Epithelial cell of proximal tubule (primary cell): ENCODE measurements at places on chromosomes 7 and 10.
A peak's percentile ranks its signal among the peaks of the same experiment; 100 is the strongest.

DNA sequence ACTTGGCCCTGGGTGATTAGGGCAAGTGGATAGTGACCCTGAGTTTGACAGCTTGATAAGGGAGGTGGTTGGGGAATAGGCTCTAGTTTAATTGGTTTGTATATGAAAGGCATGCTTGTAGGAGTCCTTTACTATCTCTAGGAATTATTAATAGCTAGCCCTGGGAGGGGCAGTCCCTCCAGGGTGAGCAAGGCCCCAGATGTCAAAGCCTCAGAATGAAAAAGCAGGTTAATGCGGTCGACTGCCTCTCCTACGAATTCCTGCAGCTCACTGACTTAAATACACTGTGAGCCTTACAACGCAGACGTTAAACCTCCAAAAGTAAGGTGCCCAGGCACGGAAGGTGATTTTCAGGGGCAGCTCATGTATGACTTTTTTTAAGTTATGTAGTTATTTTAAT is 5.2 kb upstream of the BTBD16 start:
- DNase-seq = peak; percentile 64

DNA sequence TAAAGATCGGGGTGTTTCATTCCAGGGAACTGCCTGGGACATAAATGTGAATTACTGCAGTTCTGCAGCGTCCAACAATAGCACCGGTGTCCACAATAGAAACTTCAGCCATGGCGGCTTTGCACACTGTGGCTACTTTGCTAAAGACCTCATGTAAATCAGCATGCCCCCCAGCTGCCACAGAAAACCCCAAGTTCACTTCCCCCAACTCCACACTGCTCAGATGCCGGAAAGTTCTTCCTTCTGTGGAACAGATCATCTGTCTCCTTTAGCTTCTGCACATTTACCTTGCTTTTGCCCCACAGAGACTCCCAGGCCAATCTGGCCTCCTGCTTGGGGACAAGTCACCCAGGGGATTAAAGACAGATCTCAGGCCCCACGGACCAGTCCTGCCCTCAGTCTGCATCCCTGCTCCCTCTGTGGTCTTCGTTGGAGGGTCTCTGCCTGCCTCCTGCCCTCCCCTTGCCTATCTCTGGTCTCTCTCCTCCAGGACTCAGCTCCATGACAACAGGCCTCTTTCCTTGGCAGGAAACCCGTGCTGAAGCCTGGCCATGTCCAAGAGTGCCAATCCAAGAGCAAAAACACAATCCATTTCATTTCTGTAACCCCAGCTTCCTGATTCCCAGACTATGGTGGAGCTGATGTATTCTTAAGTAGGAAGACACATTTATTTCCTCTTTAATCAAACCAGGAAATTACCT is 403.2 kb downstream of the RPS24 start:
- no peak for DNase-seq

GRCh38 chr7:115019882-115020605 is 98.2 kb downstream of the MDFIC start:
- DNase-seq = no peak

DNA sequence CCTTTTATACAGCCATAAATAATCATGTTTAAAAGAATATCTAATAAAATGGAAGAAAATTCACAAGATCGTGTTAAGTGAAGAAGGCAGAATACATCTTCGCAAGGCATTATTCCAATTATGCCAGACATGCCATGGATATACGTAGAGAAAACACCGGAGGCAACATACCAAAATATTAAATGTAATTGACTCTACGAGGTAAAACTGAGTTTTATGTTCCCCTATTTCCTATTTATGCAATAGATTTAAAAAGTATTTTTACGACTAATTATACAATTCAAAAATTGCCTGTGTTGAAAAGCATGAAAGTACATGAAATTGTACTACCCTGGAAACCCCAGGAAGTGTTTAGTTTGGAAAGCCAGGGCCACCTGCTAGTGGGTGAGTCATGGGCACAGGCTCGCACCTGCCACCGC is 936 bp upstream of the REPIN1 start:
- no peak for DNase-seq

DNA sequence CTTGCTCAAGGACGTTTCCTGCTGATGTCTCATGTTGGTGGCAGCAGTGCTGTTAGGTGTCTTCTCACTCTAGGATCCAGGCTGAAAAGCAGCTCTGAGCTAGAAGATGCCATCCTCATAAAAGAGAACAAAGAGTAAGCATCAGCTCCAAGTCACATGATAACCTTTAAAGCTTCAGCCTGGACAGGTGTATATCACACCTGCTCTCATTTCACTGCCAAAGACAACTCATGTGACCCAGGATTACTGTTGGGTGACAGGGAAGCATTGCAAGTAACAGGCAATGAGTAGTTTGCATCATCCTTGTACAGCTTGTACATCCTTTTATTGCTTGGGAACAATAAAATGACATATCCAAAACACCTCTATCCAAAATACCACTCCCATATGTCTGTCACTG is 423.4 kb upstream of the DPP6 start:
- no peak for DNase-seq

GRCh38 chr7:158143196-158144120 is 444.2 kb downstream of the PTPRN2 start:
- no peak for DNase-seq

GRCh38 chr10:86597306-86597705 is 57.0 kb upstream of the OPN4 start:
- DNase-seq = no peak

- no peak for DNase-seq
These were observed 11.4 kb downstream of the CDK6 start for GRCh38 chr7:92824901-92825480.

GRCh38 chr10:84801156-84801555 is 472.8 kb downstream of the CCSER2 start:
- no peak for DNase-seq

DNA sequence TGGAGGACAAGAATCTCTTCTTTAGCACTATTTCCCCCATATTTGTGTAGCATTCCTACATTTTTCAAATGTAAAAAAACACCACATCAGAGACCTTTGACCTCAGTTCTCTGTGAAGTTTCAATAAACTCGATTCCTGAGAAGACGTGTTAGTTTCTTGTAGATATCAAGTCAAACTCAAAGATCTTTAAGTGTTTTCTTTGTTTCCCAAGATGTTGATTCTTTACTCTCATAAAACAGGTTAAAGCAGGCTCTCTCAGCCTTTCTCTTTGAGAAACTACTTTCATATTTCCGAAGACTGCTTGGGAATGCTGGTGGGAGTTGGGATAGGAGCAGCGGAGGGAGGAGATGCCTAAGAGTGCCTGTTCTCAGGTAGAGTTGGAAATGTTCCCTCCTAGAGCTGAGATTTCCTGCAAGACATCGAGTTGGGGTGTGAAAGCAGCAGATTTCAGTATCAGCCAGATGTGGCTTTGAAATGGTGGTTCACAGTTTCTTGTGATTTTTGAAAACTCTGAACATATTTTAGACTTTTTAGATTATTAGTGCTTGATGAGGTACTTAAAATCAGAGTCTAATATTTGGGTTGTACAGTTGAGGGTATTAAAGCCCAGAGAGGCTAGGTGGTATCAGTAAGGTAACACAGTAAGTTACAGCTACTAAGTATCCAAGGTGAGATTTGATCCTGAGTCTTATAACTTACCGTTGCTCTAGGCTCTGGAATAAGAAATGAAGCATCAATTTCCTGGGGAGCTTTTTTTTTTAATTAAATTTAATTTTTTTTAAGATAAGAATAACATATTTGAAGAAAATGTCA is 13.9 kb downstream of the ADK start:
- DNase-seq = no peak

DNA sequence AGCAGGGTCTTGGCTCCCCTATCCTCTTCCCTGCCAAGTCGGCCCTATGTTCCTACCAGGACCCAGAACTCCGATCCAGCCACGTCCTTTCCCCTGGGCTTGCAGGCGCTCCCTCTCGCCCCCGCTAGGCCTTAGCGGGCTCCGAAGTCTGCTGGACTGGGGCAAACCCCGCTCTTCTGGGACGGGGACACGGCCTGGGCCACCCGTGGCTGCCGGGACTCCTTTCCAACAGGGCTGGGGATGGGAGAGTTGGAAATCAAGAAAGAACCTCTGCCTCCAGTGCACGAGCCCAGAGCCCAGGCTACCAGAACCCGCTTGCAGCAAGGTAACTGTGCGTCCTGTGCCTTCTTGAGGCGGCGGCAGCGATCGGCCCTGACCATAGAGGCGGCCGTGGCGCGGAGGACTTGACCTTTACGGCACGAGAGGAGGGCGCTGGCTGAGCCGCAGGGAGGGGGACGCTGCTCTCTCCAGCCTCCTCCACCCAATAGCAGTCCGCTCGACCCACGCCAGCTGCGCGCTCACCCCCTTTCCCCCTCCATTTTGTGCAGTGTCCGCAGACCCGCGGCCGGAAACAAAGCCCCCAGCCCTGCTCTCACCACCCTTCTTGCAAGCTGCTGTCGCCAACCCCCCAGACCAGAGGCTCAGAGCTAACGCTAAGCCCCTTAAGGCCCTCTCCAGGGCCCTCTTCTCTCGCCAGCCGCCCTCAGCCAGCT is 7.0 kb upstream of the HOXA11 start:
- DNase-seq = no peak

DNA sequence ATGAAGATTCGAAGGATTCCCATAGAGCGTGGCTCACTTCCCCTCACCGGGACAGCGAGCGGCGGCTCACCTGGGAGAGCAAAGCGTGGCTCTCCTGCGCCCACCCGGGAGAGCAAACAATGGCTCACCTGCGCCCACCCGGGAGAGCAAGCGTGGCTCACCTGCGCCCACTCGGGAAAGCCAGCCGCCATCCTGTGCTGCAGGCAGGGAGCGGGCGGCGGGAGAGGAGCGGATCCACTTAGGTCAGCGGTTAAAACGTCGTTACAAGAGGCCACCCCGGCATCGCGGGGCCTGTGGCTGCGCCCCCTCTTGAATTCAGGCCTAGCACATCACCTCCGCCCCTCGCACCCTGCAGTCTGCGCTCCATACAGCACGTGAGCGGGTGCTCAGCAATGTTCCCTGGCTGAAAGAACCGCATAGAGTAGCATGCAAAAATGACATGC is 461 bp upstream of the FIGNL1 start:
- no peak for DNase-seq

GRCh38 chr10:128573281-128573845 is 447.1 kb upstream of the MKI67 start:
- DNase-seq = no peak

DNA sequence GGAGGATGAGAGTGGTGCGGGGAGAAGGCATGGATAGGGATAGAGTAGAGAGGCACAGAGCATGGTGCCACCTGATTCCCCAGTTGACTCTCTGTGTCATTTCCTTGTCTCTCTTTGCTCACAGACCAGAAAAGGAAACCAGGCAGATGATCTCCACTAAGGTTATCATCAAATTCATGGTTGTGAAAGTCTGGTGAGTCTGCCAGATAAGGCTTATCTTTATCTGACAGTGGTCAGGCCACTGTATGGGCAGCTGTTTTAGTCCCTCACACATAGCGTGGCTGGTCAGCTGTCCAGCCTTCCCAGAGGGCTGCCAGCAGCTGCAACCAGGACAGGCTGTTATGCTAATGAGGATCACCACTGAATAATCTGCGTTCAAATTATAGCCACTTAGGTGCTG is 99.0 kb downstream of the ADRA2A start:
- DNase-seq = no peak

DNA sequence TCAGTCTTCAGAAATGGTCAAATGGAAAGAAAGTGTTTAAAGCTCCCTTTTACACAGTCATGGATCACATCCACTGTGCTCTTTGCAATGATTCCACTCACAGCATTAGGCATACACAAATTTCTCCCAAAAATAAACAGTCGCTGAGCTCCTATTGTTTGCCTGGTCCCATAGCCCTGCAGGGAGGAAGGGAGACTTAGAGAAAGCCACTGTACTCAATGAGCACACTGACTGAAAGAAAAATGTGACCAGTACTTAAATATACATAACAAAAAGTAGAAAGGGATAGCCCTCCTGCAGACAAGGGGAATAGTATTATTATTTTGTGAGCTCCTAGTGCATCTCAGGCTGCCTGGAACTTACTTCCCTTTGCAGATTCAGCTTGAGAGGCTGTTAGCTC is 853.2 kb downstream of the GRID1 start:
- DNase-seq = no peak

GRCh38 chr7:137962875-137963507 is 38.9 kb downstream of the CREB3L2 start:
- DNase-seq = no peak

DNA sequence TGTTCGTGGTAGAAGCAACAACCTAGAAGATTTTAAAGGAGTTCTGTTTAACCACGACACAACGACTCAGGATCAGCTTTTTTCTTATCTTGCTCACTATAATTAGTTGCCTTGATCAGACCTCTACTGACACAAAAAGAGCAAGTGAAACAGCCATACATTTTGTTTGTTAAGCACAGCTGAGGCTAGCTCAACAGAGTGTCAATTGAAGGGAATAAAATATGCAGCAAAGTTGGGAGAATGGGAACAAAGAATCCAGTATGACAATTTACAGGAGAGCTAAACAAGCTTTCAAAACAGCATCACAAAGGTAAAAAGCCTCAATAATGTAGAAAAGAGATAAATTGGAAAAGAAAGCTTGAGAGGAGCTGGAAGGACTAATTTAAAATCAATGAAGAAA is 40.5 kb upstream of the HERPUD2 start:
- DNase-seq = no peak

GRCh38 chr10:95785942-95786669 is 30.1 kb downstream of the ENTPD1 start:
- no peak for DNase-seq

DNA sequence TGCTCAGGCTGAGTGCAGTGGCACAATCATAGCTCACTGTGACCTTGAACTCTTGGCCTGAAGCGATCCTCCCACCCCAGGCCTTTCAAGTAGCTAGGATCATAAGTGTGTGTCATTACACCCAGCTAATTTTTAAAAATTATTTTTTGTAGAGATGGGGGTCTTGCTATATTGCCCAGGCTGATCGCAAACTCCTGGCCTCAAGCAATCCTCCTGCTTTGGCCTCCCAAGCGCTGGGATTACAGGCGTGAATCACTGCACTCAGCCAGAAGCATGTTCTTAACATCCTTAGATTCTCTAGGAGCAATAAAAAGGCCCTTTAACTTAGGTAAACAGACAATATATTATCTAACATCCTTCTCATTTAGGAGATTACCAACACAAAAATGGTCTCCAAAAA is 38.3 kb upstream of the EFCAB10 start:
- no peak for DNase-seq

DNA sequence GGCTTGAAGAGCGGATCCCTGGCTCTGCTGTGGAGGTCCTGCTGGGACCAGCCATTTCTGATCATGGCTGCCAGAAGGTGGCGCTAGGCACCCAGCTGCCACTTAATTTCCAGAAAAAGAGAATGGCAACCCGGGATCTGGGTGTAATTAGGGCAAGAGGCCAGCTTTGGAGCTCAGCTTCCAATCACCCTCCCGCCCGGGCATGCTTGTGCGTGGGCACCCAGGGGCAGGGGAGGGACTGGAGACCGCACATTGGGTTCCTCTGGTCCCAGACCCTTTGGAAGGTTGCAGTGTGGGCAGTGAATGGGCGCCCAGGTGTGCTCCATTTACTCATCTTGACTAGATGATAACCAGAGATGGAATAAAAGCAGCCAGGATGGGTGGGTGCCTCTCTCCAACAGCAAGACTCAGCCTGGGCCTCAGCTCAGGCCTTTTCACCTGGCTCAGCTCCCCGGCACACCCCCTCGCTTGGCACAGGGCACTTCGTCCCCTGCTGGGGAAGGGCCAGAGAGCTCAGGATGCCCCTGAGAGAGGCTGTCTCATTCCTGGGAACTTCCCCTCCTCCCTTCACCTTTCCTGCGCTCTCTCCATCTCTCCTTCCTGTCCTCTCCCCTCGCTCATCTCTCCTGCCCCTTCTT is 14.7 kb downstream of the FAM241B start:
- DNase-seq = no peak
